ENCODE measurements at places on chromosomes 4 and X. TPM values are rescaled to one million over a fixed set of nuclear protein-coding genes. Genes with fewer than 3 reads are reported as not detected.

GABRQ gene
- polyA plus RNA-seq = 1.2 TPM

SLC6A14 gene
- not detected for polyA plus RNA-seq

TMPRSS11F gene
- not detected for polyA plus RNA-seq

INTU gene
- 14.0 TPM for polyA plus RNA-seq

NXF3 gene
- not detected for polyA plus RNA-seq

GDPD2 gene
- polyA plus RNA-seq = 0.84 TPM

TDO2 gene
- not detected for polyA plus RNA-seq

VCX3A gene
- 0.87 TPM for polyA plus RNA-seq

TLR2 gene
- not detected for polyA plus RNA-seq

CFAP47 gene
- not detected for polyA plus RNA-seq

KIAA1210 gene
- not detected for polyA plus RNA-seq

BDH2 gene
- 16.9 TPM for polyA plus RNA-seq

GABRG1 gene
- 0.22 TPM for polyA plus RNA-seq

LAGE3 gene
- polyA plus RNA-seq = 43.6 TPM

Measured in neural cell (in vitro differentiated cells).